ENCODE measurements at places on chromosomes 4 and X.

DNA sequence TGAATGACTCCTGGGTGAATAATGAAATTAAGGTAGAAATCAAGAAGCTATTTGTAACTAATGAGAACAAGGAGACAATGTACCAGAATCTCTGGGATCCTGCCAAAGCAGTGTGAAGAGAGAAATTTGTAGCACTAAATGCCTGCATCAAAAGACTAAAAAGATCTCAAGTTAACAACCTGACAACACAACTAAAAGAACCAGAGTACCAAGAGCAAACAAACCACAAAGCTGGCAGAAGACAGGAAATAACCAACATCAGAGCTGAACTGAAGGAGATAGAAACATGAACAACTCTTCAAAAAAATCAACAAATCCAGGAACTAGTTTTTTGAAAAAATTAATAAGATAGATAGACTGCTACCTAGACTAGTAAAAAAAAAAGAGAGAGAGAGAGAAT lies 8.4 kb downstream of the CFAP299 start:
- DNase-seq: no peak

DNA sequence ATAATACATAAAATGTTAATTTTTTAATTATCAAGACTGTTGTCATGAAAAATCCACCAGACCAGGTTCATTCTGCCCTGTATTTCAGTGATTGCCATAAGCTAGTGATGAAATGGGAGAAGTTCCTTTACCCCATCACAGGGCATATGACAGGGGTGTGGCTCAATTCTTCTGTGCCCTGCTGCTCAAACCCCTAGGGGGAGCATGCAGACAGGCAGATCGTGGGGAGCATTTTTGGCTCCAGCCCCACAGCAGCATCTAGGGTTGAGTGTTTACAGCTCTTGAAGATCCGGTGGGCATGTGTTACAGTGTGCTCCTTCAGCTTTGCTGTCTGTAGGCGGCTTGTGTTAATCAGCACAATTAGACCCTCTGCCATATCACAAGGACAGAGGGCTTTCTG lies 700.7 kb downstream of the PCDH18 start:
- DNase-seq: no peak

DNA sequence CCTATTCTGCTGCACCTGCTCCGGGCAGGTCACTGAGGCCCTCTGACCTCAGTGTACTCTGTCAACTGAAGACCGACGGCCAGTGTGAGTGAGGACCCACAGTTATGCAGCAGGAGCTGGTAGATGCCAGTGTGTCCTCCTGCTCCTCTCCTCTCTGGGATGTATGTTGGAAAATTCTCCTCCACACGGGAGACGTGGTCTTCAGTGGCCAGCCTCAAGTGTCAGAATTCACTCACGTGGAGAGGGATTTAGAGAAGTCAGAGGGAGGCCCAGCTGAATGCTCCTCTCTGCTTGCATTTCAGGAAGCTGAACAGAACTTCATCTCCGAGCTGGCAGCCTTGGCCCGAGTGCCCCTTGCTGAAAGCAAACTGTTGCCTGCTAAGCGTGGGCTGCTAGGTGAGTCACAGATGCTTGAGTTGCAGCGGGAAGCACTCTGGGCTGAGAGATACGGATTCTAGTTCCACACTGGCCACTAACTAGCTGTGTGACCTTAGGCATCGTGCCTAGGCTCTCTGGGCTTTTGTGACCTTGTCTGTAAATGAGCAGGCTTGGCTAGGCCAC lies 83.6 kb downstream of the CRMP1 start:
- DNase-seq: no peak

- no peak for DNase-seq
Measured at GRCh38 chr4:57214654-57215411, 104.6 kb upstream of the IGFBP7 start.

- DNase-seq: peak; percentile 6
Measured at GRCh38 chr4:22410645-22411247, 105.1 kb downstream of the ADGRA3 start.

- DNase-seq: no peak
Measured at GRCh38 chr4:25050370-25051078, 19.8 kb upstream of the LGI2 start.

- no peak for DNase-seq
Measured at GRCh38 chrX:115367951-115368350, 78.4 kb downstream of the LUZP4 start.

GRCh38 chr4:104866809-104867208 lies 279.9 kb upstream of the TET2 start:
- DNase-seq: no peak

GRCh38 chr4:72365016-72365415 lies 204.0 kb downstream of the ADAMTS3 start:
- DNase-seq: no peak

DNA sequence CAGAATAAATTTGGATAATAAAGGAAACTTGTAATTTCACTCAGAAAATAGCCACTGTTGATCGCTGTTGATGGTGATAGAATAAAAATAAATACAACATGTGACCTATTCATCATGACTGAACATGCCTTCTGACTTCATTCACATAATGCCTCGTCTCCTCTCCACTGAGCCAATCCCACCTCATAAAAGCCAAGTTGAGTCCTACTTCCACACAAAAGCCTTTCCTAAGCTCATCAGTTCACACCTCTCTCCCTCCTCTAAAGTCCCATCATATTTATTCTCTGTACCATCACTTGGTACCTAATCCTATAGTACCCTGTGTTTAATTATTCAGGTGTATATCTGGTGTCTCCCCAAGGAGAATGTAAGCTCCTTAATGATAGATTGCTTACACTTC lies 37.7 kb downstream of the APOO start:
- no peak for DNase-seq

- peak; percentile 30 for DNase-seq
Measured at GRCh38 chr4:72505314-72505744, 63.7 kb downstream of the ADAMTS3 start.

DNA sequence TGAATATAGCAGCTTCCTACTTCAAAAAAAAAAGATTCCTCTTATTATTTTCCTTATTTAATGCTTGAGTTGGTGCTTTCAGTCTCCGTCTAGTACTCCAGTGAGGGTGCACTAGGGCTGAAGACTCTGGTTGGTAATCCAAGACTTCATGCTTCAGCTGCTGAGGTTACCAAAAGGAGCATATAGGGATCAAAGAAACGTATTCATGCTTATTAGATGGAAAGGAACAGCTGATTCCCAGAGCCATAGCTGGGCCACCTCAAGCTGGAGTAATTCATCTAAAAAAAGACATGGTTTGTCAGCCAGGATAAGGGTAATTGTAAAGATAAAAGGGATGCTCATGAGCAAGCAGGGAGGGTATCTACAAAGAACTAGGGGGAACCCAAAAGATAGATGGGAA lies 131.7 kb upstream of the FAM47B start:
- DNase-seq: no peak

- DNase-seq: no peak
Measured at GRCh38 chr4:119103263-119103662, 32.4 kb upstream of the MYOZ2 start.

DNA sequence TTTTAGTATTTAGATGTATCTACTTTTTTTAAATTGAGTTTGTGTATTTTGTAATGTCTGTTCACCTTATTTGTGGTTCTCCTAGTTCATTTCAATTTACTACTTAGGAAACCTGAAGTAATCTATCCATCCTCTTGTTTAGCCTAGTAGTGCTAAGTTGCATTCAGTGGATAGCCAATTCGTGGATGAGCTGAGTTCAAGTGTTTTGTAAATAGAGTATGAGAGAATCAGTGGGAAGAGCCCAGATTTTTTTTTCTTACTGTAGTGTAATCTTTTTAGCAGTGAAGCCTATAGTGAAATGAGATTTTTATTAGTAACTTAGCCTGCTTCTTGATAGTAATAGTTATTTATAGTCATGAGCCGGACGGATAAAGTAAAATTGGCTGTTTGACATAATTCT lies 21.7 kb downstream of the STAG2 start:
- no peak for DNase-seq

- no peak for DNase-seq
Measured at GRCh38 chr4:88043001-88043400, 35.6 kb downstream of the PKD2 start.

GRCh38 chr4:13493793-13494192 lies 9.7 kb upstream of the RAB28 start:
- no peak for DNase-seq

DNA sequence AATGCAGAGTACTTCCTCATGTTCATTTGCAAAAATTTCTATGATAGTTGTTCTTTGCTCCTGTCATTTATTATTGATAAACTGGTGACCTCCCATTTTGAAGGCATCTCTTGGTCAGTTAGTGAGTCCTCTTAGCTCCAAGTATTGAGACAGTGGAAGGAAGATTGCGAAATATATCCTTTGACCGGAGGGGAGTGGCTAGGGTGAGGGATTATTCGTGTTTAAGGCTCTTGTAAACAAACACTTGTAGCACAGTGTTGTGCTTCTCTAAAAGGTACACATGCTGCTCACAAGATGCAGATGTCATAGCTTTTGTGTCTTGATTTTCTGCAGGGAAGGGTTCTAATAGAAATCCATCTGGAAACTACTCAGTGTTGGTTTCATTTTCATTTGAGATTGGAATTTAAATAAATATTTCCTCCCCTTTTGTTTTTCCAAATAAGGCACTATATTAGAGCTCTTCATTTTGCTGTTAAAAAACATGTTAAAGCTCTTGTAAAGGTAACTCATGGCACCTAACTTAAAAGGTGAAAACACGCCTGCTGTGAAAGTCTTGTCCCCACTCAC lies 21.8 kb downstream of the TXLNG start:
- DNase-seq: no peak

DNA sequence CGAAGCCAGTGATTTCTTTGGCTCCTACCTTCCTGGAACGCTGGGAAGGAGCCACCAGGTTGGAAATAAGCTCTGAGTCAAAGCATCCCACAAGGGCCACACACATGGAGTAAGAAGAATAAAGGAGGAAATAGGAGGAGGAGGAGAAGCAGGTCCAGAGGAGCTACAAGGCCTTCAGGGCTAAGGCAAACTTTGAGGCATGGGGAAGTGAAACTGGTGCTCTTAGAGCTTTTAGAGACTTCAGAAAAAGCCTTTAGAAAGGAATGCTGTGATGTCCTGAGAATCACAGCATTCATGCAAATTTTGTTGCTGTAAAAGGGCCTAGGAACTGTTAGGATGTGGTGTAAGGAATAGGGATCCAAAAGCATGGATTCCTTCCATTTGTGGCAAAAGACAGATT lies 135.9 kb upstream of the ARHGEF9 start:
- no peak for DNase-seq

GRCh38 chr4:126778348-126778747 lies 854.4 kb upstream of the INTU start:
- no peak for DNase-seq

DNA sequence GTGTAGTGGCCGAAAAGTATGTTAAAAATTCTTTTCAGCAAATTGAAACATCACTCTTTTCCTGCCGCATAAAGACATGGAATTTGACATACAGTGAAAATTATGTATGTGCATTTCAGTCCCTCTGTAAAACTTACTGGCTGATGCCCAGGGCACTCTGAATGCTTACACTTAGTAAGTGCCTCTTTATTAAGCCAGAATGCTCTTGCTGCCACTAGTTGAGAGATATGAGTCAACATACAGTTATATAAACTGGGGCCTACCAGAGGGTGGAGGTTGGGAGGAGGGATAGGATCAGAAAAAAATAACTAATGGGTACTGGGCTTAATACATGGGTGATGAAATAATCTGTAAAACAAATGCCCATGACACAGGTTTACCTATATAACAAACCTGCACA lies 38.1 kb upstream of the TRPC5 start:
- DNase-seq: no peak

GRCh38 chr4:107066621-107067020 lies 30.5 kb upstream of the DKK2 start:
- DNase-seq: no peak

GRCh38 chr4:180105362-180105761 lies 2137.8 kb upstream of the TENM3 start:
- no peak for DNase-seq

Measured in NCI-H1694 treated with DMSO at 0.1 percent for 48 hours (cell line).